LHCN-M2 (cell line): ENCODE measurements at places on chromosomes 2 and 18.
A peak's percentile ranks its signal among the peaks of the same experiment; 100 is the strongest.

DNA sequence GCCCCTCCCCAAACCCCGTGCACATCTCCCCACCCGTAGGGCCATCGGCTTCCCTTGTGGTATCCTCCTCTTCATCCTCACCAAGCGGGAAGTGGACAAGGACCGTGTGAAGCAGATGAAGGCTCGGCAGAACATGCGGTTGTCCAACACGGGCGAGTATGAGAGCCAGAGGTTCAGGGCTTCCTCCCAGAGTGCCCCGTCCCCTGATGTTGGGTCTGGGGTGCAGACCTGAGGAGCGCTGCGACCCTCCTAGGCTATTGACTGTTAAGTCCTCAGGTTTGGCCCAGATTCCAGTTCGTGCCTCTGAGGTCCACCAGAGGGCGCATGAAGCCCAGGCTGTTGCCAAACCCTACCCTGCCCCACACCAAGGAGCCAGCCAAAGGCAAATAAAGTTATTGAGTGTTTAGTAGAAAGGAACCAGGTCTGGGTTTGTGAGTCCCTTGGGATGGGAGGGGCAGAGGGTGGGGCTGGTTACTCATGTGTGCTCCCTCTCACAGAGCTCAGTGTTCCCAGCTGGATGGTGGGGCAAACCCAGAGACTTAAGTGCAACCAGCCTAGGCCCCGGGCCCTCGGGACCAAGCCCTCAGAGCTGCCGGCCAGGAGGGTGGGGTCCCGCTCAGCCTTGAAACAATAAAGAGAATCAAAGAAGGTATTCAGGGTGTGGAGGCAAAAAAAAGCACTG lies 2.4 kb downstream of the PNKD start:
- DNase-seq, result peak; percentile 98

DNA sequence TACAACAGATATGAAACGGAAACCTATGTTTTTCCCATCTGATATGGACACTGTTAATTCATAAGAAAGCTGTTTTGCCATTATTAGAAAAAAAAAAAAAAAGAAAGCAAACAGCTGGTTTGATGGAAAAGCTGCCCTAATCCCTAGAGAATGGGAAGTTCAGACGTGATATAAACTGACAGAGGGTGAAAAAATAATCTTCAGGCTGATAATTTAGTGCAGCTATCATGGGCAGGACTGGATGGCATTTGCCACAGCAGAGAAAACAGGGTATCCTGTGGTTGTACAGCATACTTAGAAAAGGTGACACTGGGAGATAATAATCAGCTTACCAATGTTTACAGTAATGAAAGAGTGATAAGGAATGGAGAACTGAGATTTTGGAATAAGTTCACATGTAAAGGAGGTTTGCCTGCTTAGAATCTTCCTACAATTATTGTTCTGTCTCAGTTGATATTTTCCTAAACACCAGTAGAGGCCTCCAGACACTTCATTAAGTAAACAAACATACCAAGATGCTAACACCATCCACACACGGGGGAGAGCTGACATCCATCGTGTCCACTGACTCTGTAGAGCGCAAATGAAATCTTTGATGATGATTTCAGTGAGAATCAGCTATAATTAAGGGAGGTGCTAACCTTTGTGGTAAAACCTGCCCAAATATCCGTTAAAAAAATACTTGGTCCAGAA lies 211.6 kb upstream of the MMADHC start:
- DNase-seq, result peak; percentile 57

- DNase-seq, result peak; percentile 29
Measured at GRCh38 chr2:137910641-137911040, 53.6 kb upstream of the HNMT start.

DNA sequence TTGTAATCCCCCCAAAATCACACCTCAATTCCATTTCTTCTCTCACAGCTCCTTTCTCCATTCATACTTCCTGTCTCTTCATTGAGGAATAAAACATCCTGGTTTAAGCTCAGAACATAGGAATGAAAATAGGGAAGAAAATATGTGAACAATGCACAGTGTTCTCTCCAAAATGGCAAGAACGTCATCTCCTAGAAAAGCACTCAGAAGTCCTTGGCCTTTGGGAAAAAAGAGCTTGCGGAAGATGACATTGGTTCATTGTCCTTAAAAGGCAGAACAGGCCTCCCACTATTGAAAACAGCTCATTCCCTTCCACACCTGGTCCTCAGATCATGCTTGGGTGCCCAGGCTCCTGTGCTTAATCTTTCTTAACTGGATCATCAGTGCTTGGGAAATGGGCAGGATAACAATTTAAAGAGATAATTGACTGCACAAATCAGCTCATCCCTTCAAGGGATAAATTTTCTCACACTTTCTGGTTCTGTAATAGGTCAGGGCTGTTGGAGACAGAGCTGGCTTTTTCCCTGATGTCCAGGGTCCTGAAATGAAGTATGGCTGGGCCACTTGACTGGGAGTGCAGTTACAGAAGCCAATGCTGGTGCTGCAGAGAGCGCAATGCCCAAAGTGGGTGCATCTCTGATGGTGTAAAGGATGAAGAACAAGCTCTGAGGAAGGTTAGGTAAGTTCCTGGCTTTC lies 69.2 kb downstream of the MARCHF4 start:
- DNase-seq, result peak; percentile 38

GRCh38 chr2:67486041-67486796 lies 89.1 kb downstream of the ETAA1 start:
- DNase-seq, result peak; percentile 15

DNA sequence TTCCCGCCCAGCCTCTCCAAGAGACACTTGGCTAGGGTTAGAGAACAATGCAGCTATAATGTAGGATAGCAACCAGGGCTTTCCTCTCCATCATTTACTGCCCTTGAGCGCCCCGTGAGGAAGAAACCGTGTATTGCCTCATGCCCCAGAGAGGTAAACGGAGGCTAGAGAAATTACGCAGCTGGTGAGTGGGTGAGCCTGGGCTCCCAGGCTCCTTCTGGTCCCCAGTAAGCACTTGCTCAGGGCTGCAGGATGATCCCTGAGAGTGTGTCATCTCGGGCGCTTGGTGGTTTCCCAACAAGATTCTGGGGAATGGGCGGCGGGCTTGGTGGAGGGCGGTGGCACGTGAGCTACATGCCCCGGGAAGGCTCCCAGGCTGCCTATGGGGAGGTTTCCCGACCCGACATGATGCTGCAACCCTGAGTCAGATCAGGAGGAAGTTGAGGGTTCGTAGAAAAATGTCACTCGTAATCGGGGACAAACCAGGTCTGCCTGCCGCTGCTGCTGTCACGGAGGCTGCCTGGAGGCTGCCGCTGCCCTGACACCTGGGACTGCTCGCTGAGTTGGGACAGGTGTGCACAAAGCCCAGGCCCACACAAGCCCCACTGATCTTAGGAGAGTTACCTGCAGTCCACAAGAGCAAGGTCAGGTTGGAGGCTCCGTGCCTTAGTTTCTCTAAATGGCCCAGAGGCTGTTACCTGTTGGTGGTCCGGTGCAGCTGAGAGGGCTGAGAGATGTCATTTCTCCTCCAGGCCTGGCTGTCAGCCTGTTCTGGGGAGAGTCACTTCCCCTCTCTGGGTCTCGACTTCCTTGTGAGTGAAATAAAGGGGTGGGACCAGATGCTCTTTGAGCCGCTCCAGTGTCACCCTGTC lies at the start of gene GPR55:
Gene GPR55, minus strand, starts transcription at position 773 of the 872 bp plus-strand sequence. CDS start 14,280 bp downstream, outside the sequence.
- no peak for DNase-seq
